Esophagus squamous epithelium (tissue), 5 donors: ENCODE measurements at places on chromosomes 5 and 9.

DNA sequence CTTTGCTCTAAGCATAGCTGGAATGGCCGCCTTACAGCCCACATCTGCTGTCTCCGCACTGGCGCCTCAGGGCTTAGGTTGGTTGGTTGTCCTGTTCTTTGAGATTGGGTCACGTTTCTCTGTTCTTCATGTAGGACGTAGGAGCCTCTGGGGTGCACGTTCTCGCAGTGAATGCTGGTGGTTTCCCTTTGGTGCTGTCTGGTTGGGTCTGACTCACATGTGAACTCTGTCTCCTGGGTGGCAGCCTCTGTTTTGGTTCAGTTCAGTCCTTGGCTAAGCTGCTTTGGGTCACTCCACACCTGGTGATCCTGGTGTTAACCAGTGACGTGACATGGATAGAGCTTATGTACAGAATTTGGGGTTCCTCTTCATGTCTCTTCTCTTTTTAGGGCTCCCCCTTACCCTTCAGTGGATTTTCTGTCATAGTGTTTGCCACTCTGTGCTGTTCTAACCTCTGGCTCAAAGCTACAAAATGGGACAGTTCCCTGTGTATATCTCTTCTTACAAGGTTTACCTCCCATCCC is 12.6 kb upstream of the LPCAT1 start:
- H3K4me1 ChIP-seq = peaks cover 20% of the 10 kb centered on the region
- H3K27me3 ChIP-seq = no peaks in the 10 kb centered on the region
- no peak for DNase-seq
- H3K36me3 ChIP-seq = no peaks in the 10 kb centered on the region
- H3K27ac ChIP-seq = no peak overlapping the region
- H3K4me3 ChIP-seq = no peak overlapping the region

- H3K4me1 ChIP-seq = no peaks in the 10 kb centered on the region
- H3K27ac ChIP-seq = no peak overlapping the region
- no peak overlapping the region for H3K4me3 ChIP-seq
Measured at GRCh38 chr5:165920655-165921054, 2370.8 kb upstream of the WWC1 start.

GRCh38 chr5:3615217-3615616 is 19.6 kb downstream of the IRX1 start:
- no peak overlapping the region for H3K27ac ChIP-seq
- no peak for DNase-seq
- H3K36me3 ChIP-seq = no peaks in the 10 kb centered on the region

GRCh38 chr5:161572914-161573313 is 26.4 kb upstream of the GABRB2 start:
- no peaks in the 10 kb centered on the region for H3K36me3 ChIP-seq
- no peak for DNase-seq
- H3K4me1 ChIP-seq = no peaks in the 10 kb centered on the region
- H3K4me3 ChIP-seq = no peak overlapping the region
- no peaks in the 10 kb centered on the region for H3K27me3 ChIP-seq

GRCh38 chr9:109726119-109726518 is 53.9 kb upstream of the PALM2AKAP2 start:
- peaks cover 19% of the 10 kb centered on the region for H3K27me3 ChIP-seq
- no peak overlapping the region for H3K4me3 ChIP-seq

DNA sequence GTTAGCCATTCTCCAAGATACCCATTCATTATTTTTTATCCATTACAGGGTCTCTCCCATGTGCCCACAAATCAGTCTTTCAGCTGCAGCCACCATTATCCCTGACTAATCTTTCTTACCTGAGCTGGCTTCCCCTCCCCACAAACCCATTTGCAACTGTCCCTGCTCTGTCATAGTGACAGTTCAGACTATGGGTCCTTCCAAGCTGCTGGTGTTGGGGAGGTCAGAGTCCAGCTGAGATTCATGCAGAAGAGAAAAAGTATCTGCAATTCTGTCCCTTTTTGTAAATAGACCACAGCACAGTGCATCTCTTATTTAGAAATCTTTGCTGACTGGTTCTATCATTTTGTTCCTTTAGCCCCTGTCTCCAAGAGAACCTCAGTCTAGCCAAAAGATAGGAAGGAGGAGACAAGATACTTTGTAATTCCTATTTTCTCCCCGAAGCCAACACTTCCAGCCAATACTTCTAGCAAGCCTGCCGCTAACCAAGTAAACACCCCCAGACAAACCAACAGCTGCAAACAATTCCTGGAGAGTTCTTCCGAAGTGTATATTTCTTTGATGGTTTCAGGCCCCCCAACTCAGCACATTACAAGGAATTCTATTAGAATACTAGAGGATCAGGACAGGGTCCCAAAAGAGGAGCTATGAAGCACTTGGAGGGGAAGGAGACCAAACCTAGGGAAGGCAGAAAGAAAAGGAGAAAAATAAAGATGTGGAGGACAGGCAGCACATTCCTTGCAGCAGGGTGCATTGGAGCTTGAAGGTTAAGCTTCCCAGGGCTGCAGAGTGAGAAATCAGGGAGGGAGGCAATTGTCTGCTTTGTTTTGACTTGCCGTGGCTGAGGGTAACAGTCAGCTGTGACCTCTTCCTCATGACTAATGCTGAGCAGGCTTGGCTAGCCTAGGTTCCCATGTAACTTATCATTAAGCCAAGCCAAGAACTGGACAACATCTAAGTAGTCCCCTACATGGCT is 148.5 kb downstream of the SGCD start:
- H3K27ac ChIP-seq = peak overlapping the region; percentile 3
- H3K27me3 ChIP-seq = no peaks in the 10 kb centered on the region
- peak overlapping the region; percentile 14 for H3K4me3 ChIP-seq
- DNase-seq = no peak
- H3K36me3 ChIP-seq = no peaks in the 10 kb centered on the region

GRCh38 chr9:69895185-69895584 is 74.6 kb downstream of the CFAP95 start:
- no peak overlapping the region for H3K4me3 ChIP-seq
- H3K27me3 ChIP-seq = no peaks in the 10 kb centered on the region
- H3K27ac ChIP-seq = no peak overlapping the region
- DNase-seq = no peak

GRCh38 chr5:38234737-38235136 is 23.6 kb upstream of the EGFLAM start:
- no peak overlapping the region for H3K27ac ChIP-seq
- no peaks in the 10 kb centered on the region for H3K36me3 ChIP-seq
- no peaks in the 10 kb centered on the region for H3K27me3 ChIP-seq
- H3K4me3 ChIP-seq = no peak overlapping the region
- no peak for DNase-seq

DNA sequence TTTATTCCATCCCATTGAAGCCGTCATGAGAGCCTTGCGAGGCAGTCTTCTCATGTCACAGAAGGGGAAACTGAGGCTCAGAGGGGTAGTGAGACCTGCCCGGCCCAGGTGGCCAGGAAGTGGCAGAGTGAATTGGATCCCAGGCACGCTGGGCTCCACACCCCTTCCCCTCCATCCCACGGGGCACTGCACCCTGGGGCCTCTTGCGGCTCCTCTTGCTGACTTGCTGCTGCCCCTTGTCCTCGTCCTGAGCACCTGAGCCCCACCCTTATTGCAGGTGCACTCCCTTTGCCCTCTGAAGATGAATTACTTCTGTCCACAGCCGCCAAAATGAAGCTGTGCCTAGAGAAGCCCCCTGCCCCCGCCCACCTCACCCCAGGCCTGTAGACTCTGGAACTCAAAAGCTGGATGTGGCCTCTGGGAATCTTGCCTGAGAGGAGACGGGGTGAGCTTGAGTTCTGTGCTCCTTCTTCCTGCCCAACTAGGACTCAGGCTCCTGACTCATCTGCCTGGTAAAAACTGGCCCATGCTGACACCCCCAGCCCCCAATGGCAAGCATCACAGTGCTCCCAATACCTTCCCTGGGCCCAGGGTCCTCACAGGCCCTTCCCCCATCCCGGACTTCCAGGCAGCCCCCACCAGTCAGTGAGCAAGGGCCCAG is 6.4 kb downstream of the NEURL1B start:
- no peak for DNase-seq
- peaks cover 11% of the 10 kb centered on the region for H3K4me1 ChIP-seq
- peak overlapping the region; percentile 15 for H3K4me3 ChIP-seq
- H3K27me3 ChIP-seq = no peaks in the 10 kb centered on the region
- H3K36me3 ChIP-seq = peaks cover 4% of the 10 kb centered on the region

GRCh38 chr9:19924080-19924479 is 135.2 kb upstream of the SLC24A2 start:
- H3K27me3 ChIP-seq = no peaks in the 10 kb centered on the region
- H3K27ac ChIP-seq = no peak overlapping the region
- H3K4me3 ChIP-seq = no peak overlapping the region
- H3K36me3 ChIP-seq = no peaks in the 10 kb centered on the region

GRCh38 chr5:179233909-179234562 is 111.2 kb downstream of the ADAMTS2 start:
- no peak overlapping the region for H3K4me3 ChIP-seq
- no peaks in the 10 kb centered on the region for H3K27me3 ChIP-seq
- H3K27ac ChIP-seq = no peak overlapping the region

DNA sequence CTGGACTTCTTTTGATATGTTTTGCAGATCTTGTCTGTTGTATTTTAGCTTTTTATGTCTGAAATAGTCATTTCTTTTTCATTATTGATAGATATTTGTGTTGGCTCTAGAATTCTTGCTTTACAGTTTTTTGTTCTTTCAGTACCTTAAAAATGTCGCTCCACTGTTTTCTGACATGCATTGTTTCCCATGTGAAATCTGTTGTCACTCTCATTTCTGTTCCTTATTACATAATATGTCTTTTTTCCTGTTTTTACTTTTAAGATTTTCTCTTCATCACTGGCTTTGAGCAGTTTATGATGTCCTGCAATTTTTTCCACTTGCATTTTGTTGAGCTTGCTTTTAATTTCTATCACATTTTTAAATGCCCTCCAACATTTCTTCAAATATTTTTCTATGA is 270.4 kb upstream of the TARS1 start:
- no peaks in the 10 kb centered on the region for H3K4me1 ChIP-seq
- no peak for DNase-seq
- no peaks in the 10 kb centered on the region for H3K36me3 ChIP-seq
- no peak overlapping the region for H3K27ac ChIP-seq
- no peaks in the 10 kb centered on the region for H3K27me3 ChIP-seq
- H3K4me3 ChIP-seq = no peak overlapping the region

DNA sequence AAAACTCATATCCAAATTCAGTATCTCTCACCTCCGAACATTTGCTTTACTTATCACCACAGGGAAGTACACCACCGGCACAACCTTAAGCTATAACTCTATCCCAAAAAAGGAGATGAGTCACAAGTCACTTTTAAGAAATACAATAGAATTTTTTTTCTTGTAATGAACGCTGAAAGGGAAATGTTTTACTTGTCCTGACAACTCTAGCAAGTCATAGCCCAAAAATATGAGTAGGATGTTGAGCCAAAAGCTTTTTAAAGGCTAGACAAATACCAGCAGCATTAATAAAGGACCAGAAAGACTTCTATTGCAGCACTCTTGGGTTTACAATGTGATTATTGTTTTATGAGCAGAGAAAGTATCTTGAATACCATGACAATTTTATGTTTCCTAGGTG is 147.3 kb upstream of the FST start:
- H3K4me1 ChIP-seq = no peaks in the 10 kb centered on the region
- H3K36me3 ChIP-seq = no peaks in the 10 kb centered on the region
- no peak for DNase-seq
- H3K27ac ChIP-seq = peak overlapping the region; percentile 53

GRCh38 chr5:1400211-1400855 is 44.9 kb downstream of the SLC6A3 start:
- no peaks in the 10 kb centered on the region for H3K4me1 ChIP-seq
- no peak overlapping the region for H3K27ac ChIP-seq
- no peak overlapping the region for H3K4me3 ChIP-seq

GRCh38 chr5:93053825-93054224 is 527.2 kb downstream of the NR2F1-AS1 start:
- no peaks in the 10 kb centered on the region for H3K36me3 ChIP-seq
- DNase-seq = no peak
- H3K27ac ChIP-seq = no peak overlapping the region
- no peak overlapping the region for H3K4me3 ChIP-seq
- H3K4me1 ChIP-seq = no peaks in the 10 kb centered on the region

GRCh38 chr9:134895908-134896833 is 15.6 kb downstream of the FCN2 start:
- H3K36me3 ChIP-seq = no peaks in the 10 kb centered on the region
- H3K27me3 ChIP-seq = no peaks in the 10 kb centered on the region
- no peak for DNase-seq

DNA sequence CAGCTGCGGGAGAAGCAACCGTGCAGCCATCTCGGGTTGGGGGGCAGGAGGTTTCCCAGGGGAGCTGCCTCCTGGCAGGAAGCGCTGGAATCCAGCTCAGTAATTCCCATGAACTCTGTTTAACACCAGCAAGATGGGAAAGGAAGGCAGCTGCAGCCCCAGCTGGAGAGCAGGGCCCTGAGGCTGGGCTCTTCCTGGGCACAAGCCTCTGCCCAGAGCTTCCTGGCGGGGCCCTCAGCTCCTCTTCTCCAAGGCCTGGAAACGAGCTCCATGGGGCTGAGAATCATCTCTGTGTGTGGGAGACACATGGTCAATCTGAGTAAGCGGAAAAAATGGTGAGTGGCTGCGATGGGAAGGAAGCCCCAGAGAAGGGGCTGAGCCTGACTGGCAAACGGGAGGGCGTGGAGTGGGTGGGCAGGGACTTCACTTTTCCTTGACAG is 6.3 kb downstream of the MRPL36 start:
- H3K27ac ChIP-seq = peak overlapping the region; percentile 44
- no peaks in the 10 kb centered on the region for H3K27me3 ChIP-seq
- no peaks in the 10 kb centered on the region for H3K36me3 ChIP-seq
- no peak overlapping the region for H3K4me3 ChIP-seq

DNA sequence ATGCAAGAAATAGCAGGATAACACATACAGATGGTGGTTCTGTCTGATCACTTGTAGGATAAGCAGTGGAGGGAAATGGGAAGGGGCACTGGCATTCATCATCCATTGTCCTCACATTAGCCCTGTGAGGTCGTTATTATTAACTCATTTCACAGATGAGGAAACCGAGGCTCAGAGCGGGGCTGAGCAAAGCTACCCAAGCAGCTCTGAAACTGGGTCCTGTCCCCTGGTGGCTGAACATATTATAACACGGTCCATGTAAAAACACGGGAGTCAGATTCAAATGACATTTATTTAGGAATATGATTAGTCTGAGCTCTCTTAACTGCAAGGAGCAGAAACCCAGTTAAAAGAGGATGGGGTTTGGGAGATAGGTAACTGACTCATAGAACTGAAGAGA is 43.1 kb downstream of the HRH2 start:
- H3K4me3 ChIP-seq = no peak overlapping the region
- H3K36me3 ChIP-seq = no peaks in the 10 kb centered on the region
- no peaks in the 10 kb centered on the region for H3K27me3 ChIP-seq
- no peak overlapping the region for H3K27ac ChIP-seq
- H3K4me1 ChIP-seq = no peaks in the 10 kb centered on the region

DNA sequence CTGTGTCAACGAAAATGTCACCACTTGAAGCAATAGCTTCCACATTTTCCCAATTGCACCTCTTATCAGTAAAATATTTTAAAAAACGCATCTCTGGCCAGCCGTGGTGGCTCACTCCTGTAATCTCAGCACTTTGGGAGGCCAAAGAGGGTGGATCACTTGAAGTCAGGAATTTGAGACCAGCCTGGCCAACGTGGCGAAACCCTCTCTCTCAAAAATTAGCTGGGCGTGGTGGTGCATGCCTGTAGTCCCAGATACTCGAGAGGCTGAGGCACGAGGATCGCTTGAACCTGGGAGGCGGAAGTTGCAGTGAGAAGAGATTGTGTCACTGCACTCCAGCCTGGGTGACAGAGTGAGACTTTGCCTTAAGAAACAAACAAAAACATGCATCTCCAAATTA is 210.1 kb upstream of the CHD1 start:
- no peaks in the 10 kb centered on the region for H3K27me3 ChIP-seq
- no peaks in the 10 kb centered on the region for H3K4me1 ChIP-seq
- DNase-seq = no peak
- H3K27ac ChIP-seq = no peak overlapping the region
- H3K36me3 ChIP-seq = no peaks in the 10 kb centered on the region
- no peak overlapping the region for H3K4me3 ChIP-seq
